Naive thymus-derived CD4-positive, alpha-beta T cell (primary cell): ENCODE measurements at places on chromosomes 1 and 21. TPM values are rescaled to one million over a fixed set of nuclear protein-coding genes. Genes with fewer than 3 reads are reported as not detected.
A peak's percentile ranks its signal among the peaks of the same experiment; 100 is the strongest.

DNA sequence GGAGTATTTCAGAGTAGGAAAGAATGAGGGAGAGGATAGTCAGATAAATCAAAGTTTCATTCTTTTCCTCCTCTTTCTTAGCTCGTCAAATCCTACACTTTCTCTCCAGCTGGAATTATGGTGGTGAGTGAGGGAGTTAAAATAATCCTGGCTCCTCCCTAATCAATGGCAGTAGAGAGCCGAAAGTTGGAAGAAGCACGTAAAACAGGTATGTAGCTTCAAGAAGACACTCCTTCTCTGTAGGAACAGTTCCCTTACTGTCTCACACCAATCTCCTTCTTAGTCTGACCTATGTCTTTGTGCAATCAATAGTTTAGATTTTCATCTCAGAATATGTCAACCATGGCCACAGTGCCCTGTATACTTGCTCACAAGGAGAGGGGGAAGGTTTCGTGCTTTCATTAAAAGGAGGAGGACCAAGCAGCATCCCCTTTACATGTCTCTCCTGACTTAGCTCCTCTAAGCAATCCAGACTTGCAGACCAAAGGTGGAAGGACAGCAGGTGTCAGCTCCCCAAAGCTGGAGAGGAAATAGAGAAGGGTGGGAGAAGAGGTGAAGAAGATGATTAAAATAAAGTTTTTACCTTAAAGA lies 878 bp downstream of the MINDY1 start:
- H3K27ac ChIP-seq = peak overlapping the region; percentile 96
- H3K27me3 ChIP-seq = no peaks in the 10 kb centered on the region
- DNase-seq = no peak

Gene KRTAP11-1
- total RNA-seq = not detected

- no peaks in the 10 kb centered on the region for H3K27me3 ChIP-seq
- H3K36me3 ChIP-seq = no peaks in the 10 kb centered on the region
- H3K4me3 ChIP-seq = no peak overlapping the region
Measured at GRCh38 chr1:41053316-41053715, 31.8 kb upstream of the SLFNL1 start.

DNA sequence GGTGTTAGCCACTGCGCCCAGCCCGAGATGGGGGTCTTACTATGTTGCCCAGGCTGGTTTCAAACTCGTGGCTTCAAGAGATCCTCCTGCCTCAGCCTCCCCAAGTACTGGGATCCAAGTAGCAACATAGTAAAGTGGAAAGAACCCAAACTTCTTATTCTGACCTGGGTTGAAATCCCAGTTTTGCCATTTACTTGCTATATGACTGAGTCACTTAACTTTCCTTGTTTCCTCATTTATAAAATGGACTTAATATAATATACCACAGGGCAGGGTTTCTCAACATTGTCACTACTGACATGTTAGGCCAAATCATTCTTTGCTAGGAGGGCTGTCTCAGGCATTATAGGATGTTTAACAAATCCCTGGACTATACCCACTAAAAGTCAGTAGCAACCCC lies 6.7 kb downstream of the PFDN2 start:
- H3K27ac ChIP-seq = no peak overlapping the region
- peaks cover 8% of the 10 kb centered on the region for H3K4me1 ChIP-seq
- peaks cover 6% of the 10 kb centered on the region for H3K36me3 ChIP-seq
- H3K4me3 ChIP-seq = no peak overlapping the region
- DNase-seq = no peak

Gene SLFNL1
- total RNA-seq = 0.19 TPM

- no peaks in the 10 kb centered on the region for H3K4me1 ChIP-seq
- H3K4me3 ChIP-seq = no peak overlapping the region
- DNase-seq = no peak
- H3K27me3 ChIP-seq = no peaks in the 10 kb centered on the region
- no peaks in the 10 kb centered on the region for H3K36me3 ChIP-seq
Measured at GRCh38 chr1:181383695-181384094, 99.6 kb upstream of the CACNA1E start.

Gene DMRTA2
- total RNA-seq = not detected

- H3K27ac ChIP-seq = peak overlapping the region; percentile 89
- no peaks in the 10 kb centered on the region for H3K36me3 ChIP-seq
- no peak for DNase-seq
- peaks cover 21% of the 10 kb centered on the region for H3K4me1 ChIP-seq
- H3K4me3 ChIP-seq = peak overlapping the region; percentile 82
Measured at GRCh38 chr1:113903501-113904292, 902 bp downstream of the AP4B1 start.

DNA sequence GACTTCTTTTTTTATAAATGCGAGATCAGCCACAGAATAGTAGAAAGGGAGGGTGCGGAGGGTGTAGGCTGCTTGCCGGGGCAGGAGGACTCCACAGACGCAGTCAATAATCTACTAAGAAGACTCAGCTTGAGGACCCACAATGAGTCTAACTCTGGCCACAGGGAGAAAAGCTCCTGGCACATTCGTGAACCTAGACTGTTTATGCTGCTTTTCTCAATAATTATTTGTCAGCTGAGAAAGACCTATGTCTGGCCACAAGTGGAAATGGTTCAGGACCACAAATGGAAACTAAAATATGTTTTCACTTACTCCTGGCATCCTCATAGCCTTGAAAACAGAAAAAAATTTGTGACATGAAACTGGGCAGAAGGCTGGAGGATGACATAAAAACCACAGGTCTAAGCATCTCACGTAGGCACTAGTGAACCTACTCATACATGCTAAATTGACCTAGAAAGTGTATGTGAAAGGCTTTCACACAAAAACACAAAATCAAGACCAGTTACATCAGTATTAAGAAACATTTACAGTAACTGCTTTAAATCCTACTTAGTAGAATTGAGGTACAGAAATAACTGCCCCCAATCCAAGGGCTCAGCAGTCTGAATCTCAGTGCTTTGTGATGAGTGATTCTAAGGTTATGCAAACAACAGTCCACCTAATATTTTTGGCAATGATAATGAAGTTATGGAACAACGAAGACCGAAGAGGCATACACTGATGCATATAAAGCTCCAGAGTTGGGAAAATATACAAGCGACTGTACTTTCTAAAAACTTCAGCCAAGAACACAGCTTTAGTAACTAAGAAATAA lies 159.5 kb downstream of the SLC45A1 start:
- DNase-seq = no peak
- no peaks in the 10 kb centered on the region for H3K27me3 ChIP-seq
- H3K4me3 ChIP-seq = no peak overlapping the region
- H3K4me1 ChIP-seq = peaks cover 12% of the 10 kb centered on the region
- no peak overlapping the region for H3K27ac ChIP-seq
- no peaks in the 10 kb centered on the region for H3K36me3 ChIP-seq

- no peak overlapping the region for H3K4me3 ChIP-seq
- no peaks in the 10 kb centered on the region for H3K36me3 ChIP-seq
- no peaks in the 10 kb centered on the region for H3K27me3 ChIP-seq
- H3K4me1 ChIP-seq = no peaks in the 10 kb centered on the region
- no peak for DNase-seq
- no peak overlapping the region for H3K27ac ChIP-seq
Measured at GRCh38 chr1:204293605-204294337, 66.0 kb downstream of the PLEKHA6 start.

DNA sequence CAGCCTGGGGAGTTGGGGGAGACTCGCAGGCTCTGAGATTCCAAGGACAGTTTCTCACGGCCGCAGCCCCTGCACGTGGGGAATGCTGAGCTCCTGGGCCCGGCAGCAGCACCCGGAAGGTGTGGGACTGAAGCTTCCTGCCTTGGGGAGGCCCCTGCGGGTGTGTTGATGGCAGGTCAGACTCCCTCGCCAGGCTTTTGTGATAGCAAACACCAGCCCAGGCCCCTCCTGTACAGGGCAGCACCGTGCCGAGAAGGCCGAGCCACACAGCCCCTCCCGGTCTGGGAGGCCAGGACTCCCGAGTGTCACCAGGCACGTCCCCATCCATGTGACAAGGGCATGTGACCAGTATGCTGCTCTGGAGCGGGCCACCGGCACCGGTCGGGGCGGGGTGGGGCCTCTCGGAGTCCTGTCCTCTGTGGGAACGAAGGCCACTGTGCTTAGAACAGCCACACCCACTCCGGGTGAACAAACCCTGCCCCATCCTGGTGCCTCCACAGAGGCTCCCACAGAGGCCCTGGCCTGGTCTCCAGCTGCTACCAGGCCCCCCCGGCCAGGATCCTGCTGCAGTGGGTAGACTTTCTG lies 31.1 kb upstream of the ARHGEF16 start:
- H3K36me3 ChIP-seq = no peaks in the 10 kb centered on the region
- H3K27me3 ChIP-seq = no peaks in the 10 kb centered on the region
- no peaks in the 10 kb centered on the region for H3K4me1 ChIP-seq
- no peak overlapping the region for H3K27ac ChIP-seq
